ENCODE measurements at places on chromosomes 16 and 17. TPM values are rescaled to one million over a fixed set of nuclear protein-coding genes. Genes with fewer than 3 reads are reported as not detected.

DNA sequence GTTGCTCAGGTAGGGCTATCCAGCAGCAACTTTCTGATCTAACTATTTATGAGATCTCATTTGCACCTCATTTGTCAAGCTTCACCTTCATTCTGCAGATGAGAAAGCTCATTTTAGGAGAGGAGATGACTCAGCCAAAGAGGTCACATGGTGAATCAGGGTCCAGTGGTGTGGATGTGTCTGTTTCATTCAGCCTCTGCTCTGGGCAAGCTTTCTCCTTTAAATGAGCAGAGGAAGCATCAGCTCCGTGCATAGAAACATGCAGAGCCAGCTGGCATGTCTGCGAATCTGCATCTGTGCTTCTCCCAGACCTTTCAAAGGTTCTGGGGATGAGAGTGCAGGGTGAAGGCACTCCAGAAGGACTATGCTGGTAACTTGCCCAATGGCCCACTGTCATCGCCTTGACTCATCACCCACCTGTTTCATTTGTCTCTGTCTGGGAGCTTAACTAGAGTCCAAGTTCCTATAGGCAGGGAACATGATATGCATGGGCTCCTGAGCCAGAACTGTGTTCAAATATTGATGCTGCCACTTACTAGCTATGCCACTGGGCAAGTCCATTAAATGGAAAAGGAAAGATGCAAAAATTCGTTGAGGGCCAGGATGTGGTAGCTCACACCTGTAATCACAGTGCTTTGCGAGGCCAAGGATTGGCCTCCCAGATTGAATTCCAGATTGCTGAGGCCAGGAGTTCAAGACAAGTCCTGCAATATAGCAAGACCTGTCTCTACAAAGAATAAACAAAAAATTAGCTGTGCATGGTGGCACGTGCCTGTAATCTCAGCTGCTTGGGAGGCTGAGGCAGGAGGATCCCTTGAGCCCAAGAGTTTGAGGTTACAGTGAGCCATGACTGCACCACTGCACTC is 67.1 kb upstream of the NLK start:
- peak; percentile 7 for DNase-seq

- no peak for DNase-seq
Observed at GRCh38 chr16:72825912-72826621, 221.9 kb downstream of the ZFHX3 start.

GRCh38 chr17:50149417-50150353 is 792 bp downstream of the PPP1R9B start:
- peak; percentile 60 for DNase-seq

Gene KRT12
- total RNA-seq: not detected

DNA sequence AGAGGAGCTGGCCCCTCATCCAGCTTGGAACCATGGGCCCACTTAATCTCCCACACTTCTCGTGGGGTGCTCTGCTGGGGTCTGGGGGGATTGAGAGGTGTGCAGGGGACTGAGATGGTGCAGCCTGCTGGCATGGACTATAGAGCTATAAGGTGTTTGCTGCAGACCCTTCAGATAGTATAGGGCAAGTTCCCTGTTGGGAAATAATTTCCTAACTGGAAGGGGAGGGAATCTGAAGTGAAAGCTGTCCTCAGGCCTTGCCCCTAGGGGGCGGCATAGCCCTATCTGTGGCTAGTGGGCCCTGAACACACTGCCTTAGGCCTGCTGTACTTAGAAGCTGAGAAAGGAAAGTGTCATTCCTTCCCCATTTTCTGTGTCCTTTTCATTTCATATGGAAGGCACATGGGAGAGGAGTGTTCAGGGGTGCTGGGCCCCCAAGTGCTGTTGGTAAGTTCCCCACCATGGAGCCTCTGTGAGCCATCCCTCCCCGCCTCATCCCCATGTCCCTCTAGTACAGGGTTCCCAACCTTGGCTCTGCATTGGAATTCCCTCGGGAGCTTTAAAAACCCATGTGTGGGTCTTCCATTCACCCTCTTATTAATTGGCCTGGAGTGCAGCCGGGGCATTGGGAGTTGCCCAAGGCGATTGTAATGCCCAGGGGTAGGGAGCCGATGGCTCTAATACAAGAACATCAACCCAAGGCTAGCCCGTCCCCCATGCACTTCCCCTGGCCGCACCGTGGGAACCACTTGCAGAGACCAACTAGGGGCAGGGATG is 19.7 kb downstream of the GOSR2 start:
- peak; percentile 49 for DNase-seq

- no peak for DNase-seq
Observed at GRCh38 chr17:43431714-43432523, 33.1 kb downstream of the ARL4D start.

All from Caki2 (cell line).